ENCODE measurements at places on chromosomes 3 and 15. TPM values are rescaled to one million over a fixed set of nuclear protein-coding genes. Genes with fewer than 3 reads are reported as not detected.

DNA sequence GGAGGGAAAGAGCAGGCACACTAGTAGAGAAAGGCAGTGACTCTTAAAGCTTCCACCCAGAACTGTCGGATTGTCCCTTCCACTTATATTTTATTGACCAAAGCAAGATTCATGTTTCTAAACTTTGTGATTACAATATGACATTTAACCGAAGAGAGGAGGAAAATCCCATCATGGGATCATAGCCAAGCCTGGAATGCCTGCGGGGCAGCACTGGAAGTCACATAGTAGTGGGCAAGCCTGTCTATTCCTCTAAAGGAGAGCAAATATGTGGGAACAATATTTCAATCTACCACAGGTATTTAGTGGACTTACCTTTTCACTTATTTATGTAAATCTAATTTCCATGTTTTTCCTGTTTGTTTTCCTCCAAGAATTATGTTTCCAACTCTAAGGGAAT, 3.8 kb upstream of the TMOD3 start:
- no peak for DNase-seq

Gene PAQR5
- total RNA-seq, result 6.5 TPM

GRCh38 chr15:59696332-59696731, 7.2 kb upstream of the BNIP2 start:
- no peak for DNase-seq

GRCh38 chr3:47577583-47578118, 1.0 kb downstream of the CSPG5 start:
- no peak for DNase-seq

- peak; percentile 85 for DNase-seq
These were observed 28.3 kb upstream of the ALDH1L1 start for GRCh38 chr3:126208606-126209256.

Gene FAM81A
- total RNA-seq, result 18.2 TPM

- no peak for DNase-seq
These were observed 3.8 kb upstream of the GABRR3 start for GRCh38 chr3:98038876-98039275.

Gene GOLGA8K
- total RNA-seq, result 6.2 TPM

GRCh38 chr3:37987315-37987697, 3.3 kb upstream of the VILL start:
- peak; percentile 59 for DNase-seq

GRCh38 chr15:70466895-70467529, 296.3 kb downstream of the UACA start:
- no peak for DNase-seq

Gene ISG20
- 20.2 TPM for total RNA-seq

DNA sequence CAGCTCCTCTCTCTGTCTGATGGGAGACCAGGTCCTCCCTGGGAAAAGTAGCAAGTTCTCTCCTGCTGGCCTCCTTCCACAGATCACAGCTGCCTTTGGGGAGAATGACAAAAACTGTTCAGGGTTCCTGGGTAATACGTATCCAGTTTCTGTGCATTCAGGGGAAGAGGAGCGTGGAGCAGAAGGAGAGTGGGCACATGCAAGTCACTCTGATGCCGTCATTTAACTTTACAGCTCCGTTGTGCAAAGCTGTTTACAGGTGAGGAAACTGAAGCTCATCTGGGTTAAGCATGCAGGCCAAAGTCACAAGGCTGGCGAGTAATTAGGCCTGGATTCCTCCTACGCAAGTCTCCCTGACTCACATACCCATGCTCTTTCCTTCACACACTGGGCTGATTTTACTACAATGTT, 7.5 kb upstream of the TM4SF1 start:
- DNase-seq, result no peak

DNA sequence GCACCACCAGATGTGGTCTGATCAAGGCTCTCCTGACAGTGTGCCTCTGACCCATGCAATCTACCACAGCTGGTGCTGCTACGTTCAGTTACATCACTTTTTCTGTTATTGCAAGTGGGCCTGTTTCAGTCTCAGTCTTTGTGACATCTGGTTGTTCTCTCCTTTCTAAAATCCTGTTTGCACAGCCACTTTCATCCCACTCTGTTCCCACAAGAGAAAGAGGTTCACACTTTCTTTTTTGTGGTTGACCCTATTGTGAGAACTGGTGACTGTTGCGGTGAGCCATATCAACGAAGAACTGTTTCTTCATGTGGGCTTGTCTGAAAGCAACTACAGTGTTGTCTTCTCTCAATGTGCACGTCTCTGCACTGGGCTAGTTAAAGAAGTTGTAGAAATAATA, 342.8 kb upstream of the ARPP21 start:
- no peak for DNase-seq

DNA sequence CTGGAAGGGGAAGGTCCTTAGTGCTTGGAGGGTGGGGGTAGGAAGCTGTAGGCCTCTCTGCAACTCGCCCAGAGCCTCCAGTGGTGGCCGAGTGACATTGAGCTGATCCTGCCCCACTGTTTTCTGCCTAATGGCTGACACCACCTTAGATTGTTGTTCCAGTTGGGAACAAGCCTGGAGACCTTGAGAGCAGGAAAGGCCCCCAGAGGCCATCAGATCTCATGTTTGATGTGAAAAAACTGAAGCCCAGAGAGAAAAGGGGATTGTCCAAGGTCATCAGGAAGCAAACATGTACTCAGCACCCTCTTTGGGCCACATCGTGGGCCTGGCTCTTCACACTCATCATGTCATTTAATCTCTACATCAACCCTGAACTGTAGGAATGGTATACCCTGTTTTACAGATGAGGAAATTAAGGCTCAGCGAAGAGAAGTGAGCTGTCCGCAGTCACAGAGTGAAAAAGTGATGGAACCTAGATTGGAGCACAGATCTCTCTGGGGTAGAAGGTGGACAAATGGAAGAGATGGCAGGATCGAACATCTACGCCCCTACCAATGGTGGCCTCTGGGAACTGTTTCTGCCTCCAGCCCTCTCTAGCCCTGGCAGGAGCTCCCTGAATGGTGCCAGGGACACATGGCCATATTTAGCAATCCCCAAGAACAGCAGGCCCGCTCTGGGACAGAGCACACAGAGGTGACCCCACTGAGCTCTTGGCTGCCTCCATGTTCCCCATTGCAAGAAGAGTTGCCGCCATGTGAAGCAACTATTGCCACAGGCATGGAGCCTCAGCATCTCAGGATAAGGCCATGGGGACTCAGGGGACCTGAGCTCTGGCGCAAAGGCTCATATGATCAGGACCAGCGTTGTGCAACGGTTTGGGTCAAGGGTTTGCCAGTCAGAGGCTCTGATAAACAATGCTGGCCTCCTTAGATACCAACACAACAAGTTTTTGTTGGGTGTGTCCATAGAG, 31.6 kb upstream of the TSEN2 start:
- peak; percentile 54 for DNase-seq

- DNase-seq, result no peak
These were observed 10.6 kb downstream of the RPS27L start for GRCh38 chr15:63146684-63147083.

Gene ACAP2
- total RNA-seq, result 77.4 TPM

Gene SLC22A13
- total RNA-seq, result 0.98 TPM

DNA sequence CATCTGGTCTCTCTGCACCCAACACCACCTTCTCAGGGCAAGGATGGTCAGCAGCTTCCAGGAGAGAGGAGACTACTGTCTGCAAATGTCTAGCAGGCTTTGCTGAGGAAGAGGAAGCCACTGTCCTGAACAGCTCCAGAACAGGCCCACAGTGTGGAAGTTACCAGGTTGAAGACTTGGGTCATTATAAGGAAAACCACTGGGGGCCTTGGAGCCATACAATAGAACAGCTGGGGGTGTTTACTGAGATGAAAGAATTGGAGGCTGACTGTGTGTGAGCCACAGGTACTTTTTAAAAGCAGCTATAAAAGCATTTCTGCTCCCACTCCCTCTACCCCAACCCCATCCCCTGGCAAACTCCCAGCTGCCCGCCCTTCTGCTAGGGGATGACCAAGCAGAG, 24.2 kb downstream of the SRGAP3 start:
- no peak for DNase-seq

- DNase-seq, result no peak
These were observed 35.6 kb downstream of the DAPK2 start for GRCh38 chr15:64010719-64011118.

- DNase-seq, result no peak
These were observed 45.7 kb downstream of the POC1A start for GRCh38 chr3:52108302-52109232.

DNA sequence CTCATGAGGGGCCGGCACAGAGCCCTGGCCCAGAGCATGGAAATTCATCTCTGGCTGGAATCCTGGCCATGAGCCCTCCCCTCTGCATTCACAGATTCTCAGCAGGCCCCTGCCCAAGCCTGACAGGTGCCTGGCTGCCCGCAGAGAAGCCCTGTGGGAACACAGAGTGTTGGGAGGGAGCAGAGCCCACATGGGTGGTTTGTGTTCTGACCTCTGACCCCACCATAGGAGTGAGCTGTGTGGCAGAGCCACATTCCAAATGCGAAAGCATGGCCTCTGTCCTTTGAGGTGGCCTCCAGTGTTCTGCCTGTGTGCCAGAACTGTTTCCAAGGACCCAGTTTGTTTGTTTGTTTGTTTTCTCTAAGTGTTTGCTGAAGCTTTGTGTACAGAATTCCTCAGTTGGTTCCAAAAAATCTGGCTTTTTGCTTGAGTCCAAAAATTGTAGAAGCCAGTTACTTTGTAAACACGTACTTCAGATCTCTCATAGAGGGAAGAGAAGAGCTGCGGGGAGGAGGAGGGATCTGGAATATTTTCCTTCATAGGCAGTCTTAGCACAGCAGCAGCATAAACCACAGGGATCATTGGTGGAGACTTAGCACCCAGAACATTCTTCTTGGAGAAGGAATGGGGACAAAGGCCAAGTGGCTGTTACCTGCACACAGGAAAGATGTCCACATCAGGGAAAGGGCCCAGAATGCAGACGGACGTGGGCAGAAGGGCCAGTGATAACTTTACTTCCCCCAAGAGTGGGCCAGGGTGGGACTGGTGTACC, 36.0 kb downstream of the GRAMD2A start:
- DNase-seq, result no peak

DNA sequence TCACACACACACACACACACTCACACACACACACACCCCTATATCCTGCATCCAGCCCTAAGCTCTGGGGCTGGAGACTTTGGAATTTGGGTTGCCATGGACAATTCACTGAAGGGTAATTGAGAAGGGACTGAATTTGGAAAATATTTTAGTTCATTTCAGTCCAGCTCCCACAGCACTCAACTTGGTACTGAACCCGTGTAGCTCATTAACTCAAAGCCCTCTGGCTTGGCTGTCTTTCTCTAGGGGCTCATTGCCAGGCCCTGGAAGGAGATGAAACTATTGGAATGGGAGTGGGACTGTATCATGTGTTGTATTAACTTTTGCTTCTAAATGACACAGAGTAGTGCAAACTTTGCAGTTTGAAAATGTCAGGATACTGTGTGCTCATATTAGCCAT, 157.3 kb downstream of the EPHB1 start:
- no peak for DNase-seq

Gene RASGRP1
- 1.2 TPM for total RNA-seq

Gene CHRM5
- 0.18 TPM for total RNA-seq

- no peak for DNase-seq
These were observed 742.4 kb downstream of the NAALADL2 start for GRCh38 chr3:175601521-175601920.

Gene CAND2
- total RNA-seq, result 16.8 TPM

Gene CSTA
- total RNA-seq, result 6.3 TPM

GRCh38 chr15:55254916-55255679, 34.5 kb downstream of the RAB27A start:
- no peak for DNase-seq

GRCh38 chr3:38039101-38039898, at the start of gene DLEC1:
TSS of gene DLEC1 (plus strand) at chr3:38039208. CDS start at chr3:38039226, 18 bp downstream.
- DNase-seq, result peak; percentile 84

Gene EPHA6
- total RNA-seq, result 0.98 TPM

- no peak for DNase-seq
These were observed 45.9 kb downstream of the FSTL1 start for GRCh38 chr3:120404876-120405275.

DNA sequence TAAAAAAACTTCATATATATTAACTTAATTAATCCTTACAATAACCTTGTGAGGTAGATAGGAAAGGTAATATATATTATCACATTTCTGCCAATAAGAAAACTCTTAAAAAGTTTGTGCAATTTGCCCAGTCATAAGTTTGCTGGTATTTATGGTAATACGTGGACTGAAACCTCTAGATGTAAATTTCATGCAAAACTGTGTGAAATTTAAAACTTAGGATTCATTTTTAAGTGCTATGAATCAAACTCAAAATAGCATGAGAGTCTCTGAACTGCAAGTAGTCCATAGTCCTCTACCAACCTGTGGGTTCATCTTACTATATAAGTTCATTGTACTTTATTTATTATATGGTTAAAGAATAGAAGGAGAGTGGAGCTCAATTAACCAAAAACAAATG, 56.4 kb downstream of the ZBTB20 start:
- DNase-seq, result no peak
